ENCODE measurements at places on chromosomes 3 and 15.

DNA sequence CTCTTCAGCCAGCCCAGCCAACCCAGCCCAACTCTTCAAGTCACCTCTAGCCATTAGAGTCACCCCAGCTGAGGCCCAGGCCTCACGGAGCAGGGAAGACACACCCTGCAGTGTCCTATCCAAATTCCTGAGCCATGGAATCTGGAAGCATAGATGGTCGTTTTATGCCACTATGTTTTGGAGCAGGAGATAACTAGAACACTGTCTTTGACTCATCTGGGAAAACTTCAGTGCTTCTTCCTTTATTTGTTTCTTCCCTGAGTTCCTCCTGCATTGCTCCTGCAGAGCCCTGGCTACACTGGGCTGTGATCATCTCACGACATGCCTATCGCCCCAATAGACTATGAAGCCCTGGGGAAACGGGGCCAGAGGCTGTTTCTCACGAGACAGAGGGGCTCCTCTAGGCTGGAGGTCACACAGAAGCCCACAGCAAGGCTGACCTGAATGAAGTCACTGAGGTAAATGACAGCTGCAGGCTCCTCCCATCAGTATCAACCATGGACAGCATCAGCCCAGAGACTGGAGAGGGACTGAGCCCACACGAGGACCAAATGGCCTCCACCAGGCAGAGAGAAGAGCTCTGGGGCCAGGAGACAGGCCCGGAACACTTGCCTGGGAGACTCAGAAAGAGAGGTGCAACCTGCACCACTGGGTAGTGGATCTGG lies 22.7 kb downstream of the CRABP1 start:
- DNase-seq, result no peak

- no peak for DNase-seq
Observed at GRCh38 chr3:127831723-127832172, 9.4 kb upstream of the MGLL start.

- no peak for DNase-seq
Observed at GRCh38 chr3:61600195-61600594, 38.8 kb downstream of the PTPRG start.

DNA sequence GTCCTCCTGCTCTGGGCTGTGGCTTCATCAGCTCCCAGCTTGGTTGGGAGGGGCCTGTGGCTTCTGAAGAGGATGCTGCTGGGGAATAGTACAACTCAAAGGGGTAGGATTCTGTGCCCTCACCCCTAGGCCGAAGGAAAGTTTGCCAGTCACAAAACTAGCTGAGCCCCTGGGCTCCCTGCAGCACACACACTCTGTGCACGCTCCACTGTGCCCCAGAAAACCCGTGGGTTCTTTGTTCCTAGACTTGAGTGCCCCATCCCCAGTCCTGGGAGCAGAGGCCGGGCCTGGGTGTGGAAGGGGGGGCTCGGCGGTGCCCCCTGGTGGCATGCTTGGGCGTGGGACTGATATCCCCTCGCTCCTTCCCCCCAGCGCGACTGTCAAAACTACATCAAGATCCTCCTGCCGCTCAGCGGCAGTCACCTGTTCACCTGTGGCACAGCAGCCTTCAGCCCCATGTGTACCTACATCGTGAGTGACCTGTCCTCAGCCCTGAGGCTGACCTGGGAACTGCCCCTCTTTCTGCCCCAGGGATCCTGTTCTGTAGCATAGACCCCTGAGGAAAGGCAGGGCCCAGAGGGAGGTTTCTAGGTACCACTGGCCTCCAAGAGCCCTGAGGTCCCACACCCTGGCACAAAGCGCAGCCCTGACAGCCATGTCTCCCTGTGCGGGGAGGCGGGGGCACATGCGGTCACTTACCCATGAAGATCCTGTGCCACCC lies 14.2 kb downstream of the CIB1 start:
- DNase-seq, result no peak

DNA sequence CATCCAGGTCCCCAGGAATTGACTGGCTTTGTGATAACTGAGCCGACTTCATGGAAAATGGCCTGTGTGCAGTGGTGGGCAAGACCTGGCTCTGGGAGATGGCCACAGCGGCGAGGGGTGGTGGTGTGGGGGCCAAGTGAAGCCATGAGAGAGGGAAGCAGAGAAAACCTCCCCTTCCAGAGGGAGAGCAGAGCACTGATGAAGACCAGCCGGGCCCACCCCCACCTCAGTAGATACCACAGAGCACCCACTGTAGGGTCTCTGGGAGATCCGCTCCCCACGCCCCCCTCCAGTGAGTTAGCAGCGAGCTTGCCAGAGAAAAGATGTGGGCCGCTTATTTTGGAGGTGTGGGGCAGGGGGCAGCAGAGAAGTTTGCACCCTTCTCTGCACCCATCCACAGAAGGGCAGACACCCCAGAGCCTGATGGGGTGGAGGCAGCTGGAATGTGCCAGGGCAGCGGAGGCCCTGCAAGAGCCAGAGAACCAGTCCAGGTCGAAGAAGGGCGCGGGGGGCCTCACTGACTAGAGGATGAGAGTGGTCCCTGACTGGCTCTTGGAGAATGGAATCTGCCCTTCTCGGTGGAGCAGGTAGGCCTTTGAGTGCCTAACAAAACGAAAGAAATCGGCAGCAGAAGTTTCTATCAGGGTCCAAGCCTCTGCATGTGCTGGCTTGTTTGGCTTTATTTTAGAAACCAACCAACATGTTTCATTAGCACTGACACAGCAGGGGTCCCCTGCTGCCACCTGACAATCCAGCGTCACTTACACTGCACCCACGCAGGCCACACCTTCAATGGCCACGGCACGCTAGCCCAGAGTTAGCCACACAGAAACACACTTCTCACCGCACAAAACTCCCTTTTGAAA lies 28.3 kb downstream of the MELTF start:
- DNase-seq, result no peak

DNA sequence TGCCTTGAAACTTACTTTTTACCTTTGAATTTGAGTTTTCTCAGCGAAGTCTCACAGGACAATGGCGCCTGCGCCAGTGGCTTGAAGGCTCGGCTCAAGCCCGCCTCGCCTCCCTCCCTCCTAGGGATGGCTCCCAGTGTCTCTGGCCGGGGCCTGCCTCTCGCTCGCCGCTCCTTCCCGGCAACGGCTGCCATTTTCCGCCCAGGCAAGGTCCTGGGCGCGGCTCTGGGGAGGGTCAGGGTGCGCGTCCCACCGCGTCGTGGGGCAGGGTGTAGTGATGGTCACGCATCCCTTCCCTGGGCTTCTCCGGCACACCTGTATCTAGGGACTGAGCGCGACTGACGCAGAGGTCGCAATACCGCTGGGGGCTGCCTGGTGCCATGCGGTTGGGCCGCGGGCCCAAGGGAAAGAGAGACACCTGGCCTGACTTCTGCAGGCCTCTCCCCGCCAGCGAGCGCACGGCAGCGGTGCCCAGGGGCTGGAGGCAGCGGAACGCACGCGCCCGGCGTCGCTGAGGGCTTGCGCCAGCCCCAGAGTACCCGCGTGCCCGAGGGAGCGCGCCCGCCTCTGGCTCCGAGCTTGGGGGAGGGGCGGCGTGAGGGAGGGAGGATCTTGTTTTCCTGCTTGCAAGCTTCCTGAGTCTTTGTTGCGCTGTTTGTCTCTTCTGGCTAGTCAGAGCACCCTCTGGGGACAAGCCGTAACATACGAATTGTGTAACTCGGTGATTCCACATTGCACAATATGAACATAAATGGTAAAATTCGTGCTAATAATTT lies 20.7 kb upstream of the FEM1B start:
- peak; percentile 23 for DNase-seq

GRCh38 chr3:187808527-187808895 lies 63.2 kb upstream of the BCL6 start:
- no peak for DNase-seq

GRCh38 chr3:29156086-29156715 lies 124.7 kb upstream of the RBMS3 start:
- DNase-seq, result no peak

- no peak for DNase-seq
Observed at GRCh38 chr3:180615954-180616353, 14.0 kb downstream of the TTC14 start.

- no peak for DNase-seq
Observed at GRCh38 chr15:37995461-37996347, 61.3 kb downstream of the TMCO5A start.

GRCh38 chr3:122502941-122503340 lies 11.8 kb downstream of the KPNA1 start:
- no peak for DNase-seq

- no peak for DNase-seq
Observed at GRCh38 chr3:18217507-18218174, 207.5 kb downstream of the SATB1 start.

GRCh38 chr3:162041622-162042021 lies 545.0 kb downstream of the OTOL1 start:
- DNase-seq, result no peak

DNA sequence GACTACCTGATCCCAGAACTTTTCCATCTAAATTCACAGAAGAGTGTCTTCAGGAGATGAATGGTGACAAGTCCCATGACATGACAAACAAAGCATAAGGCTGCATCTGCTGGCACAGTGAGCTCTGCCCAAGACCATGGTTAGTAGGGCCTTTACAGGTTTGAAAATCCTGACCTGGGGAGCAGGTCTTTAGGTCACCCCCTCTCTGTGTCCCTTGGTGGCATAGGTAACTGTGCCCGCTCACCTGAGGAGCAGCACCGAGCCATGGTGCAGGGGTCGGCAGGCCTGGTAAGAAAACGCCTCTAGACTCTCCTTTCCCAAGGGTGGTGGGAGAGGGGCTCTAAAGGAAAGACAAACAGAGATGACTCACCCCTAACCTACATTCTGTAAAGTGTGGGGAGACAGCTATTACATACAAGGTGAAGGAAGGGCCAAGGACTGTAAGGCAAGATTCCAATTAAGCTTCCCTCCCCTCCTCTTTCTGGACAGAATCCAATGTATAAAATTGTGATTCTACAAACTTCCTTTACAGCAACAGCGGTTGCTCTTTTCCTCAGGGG lies 74.0 kb downstream of the SATB1 start:
- no peak for DNase-seq

DNA sequence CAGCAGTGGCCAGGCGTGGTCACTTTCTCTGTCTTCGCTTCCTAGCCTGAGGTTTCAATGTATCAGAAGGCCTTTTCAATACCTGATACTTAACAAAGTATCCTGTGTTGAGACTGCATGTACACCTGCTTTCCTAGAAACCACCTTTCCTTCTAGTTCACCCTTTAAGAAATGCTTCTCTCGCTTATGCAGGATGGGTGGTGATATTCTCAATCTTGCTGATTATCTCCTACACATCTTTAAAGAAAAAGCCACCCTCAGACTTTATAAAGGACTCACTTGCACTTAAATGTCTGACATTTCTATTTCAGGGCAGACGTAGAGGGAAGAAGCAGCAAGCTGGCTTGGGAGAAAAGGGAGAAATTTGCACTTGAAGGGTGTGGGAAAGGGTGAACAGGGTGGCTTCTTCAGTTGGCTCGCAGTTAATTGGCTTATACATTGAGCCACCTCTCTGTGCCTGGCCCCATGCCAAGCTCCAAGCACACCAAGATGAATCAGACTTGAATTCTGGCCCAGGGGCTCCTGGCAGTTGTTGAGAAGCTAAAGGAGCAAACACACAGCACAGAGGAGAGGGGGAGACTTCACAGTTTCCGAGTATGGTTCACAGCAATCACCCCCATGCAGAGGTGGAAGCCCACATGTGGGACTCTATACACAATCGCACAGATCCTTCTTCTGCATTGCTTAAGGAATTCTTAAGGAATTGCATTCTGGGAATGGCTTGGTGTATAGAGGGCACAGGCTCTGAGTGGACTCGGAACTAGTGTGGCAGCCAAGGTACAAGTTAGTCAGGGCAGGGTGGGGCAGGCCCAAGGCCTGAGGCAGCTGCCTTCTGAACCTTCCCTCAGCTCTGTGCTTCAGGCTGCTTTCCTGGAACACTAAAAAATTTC lies 1.3 kb downstream of the ARL6IP5 start:
- DNase-seq, result no peak

DNA sequence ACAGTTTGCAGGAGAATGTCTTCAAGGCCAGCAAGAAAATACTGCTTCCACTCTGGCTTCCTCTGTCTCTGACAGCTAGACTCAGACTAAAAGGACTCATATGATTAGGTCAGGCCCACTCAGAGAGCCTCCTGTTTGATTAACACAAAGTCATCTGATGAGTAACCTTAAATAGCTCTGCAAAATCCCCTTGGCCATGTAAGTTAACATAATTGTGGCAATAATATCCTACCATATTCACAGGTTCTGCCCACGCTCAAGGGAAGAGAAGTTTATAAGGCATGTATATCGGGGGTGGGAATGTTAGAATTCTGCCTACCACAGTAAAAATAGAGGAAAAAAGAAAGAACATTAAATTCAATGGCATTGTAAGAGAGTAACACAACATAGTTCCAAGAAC lies 20.6 kb upstream of the HHATL start:
- DNase-seq, result no peak

GRCh38 chr15:79978655-79979514 lies 7.9 kb upstream of the BCL2A1 start:
- DNase-seq, result no peak

DNA sequence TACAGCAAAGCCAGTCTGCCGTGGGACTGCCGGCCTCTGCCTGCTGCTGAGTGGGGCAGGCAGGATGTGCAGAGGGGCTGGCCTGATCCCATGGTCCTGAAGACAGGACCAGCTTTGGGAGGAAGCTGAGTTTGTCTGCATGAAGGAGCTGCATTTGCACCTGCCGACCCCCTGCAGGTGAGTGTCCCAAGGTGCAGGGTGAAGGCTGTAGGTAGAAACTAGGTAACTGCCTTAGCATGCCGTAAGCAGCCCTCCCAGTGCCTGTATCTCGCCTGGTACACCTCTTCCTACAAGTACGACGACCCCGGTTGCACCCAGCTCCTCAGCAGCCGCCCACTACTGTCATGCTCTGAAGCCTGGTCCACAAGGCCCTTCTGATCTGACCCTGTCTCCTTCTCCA lies 34.9 kb downstream of the AMOTL2 start:
- DNase-seq, result no peak

- no peak for DNase-seq
Observed at GRCh38 chr3:122618614-122619013, 41.2 kb downstream of the PARP15 start.

DNA sequence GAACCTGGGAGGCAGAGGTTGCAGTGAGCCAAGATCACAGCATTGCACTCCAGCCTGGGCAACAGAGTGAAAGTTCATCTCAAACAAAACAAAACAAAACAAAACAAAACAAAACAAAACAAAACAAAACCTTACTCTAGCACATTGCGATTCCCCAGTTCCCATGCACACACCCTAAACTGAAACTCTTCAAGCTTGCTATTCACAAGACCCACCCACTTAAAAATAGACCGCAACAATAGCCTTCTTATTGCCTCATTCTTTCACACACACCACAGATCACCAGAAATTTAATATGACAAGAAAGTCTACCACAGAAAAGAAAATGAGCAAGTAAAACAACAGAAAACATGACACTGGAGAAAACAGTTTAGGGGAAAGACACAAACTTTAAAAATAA lies 598.4 kb downstream of the FHIT start:
- DNase-seq, result no peak
